Activated naive CD8-positive, alpha-beta T cell treated with anti-CD3 and anti-CD28 coated beads, Interleukin-2, amount 50 U/mL, for 16 hours (primary cell): ENCODE measurements at places on chromosomes 11 and 22.

DNA sequence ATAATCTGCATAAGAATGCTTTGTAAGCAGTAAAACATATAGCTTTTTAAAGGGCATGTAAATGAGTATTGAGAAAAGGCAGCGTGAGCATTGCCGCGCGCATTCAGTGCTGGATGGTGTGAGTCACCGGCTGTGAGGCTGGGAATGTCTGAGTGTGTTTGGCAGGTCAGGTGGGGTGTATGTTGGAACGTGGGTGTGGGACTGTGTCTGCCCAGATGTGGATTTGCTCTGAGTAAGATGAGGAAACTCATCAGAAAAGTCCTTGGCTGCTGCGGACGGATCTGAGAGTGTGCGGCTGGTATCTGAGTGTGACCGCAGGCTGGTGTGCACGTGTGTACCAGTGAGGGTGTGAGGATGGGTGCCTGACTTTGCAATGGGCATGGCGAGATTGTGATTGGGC lies 66.2 kb upstream of the NECTIN1 start:
- DNase-seq, result no peak

DNA sequence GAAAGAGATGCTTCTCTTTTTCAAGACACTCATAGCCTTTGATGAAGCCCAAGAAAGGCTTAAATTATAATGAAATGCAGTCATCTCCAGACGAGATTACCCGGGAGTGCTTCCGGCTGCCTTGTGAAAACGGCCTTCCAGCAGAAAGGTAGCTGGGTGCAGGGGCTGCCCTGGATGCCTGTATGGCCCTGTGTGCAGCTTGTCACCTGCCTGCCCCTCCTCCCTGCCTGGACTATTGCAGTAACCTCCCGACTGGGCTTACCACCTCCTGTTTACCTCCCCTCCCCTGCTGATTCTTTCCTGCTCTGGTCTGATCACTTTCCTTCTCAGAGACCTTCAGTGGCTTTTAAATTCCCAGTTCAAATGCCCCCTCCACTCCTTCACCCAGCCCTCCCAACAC lies 126.4 kb upstream of the SYT13 start:
- DNase-seq, result no peak

DNA sequence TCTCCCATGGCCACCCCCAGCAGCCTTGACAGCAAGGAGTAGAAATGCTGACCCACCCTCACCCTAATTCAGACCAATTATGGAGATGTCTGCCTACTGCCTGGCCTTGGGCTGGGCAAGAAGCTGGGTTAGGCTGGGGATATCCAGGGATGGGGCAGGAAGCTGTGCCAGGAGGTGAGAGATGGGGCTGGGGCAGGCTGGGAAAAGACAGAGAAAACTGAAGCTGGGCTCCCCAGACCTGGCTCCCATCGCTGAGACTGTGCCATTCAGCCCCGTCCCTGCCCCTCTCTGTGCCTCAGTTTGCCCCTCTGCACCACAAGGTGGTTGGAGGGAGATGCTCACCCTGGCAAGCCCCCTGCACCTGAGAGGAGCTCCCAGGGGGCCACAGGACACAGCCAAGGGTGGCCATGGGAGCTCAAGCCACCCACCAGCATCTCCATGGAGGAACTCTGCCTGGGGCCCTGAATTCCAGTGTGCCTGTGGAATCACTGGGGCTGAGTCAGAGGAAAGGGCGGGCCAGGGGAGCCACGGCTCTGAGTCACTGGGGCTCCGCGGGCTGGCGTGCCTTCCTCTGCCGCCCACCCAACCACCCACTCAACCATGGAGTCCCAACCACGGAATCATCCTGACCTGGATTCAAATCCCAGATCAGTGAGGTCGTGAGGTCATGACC lies 6.0 kb upstream of the CARD10 start:
- DNase-seq, result no peak

- DNase-seq, result no peak
These were observed 11.3 kb downstream of the ABTB2 start for GRCh38 chr11:34346551-34346950.

- DNase-seq, result no peak
These were observed 32.2 kb upstream of the GRIA4 start for GRCh38 chr11:105577641-105578040.

GRCh38 chr22:43667656-43668055 lies 144.4 kb downstream of the EFCAB6 start:
- DNase-seq, result no peak

GRCh38 chr11:63556404-63557013 lies 6.7 kb downstream of the PLAAT2 start:
- no peak for DNase-seq

GRCh38 chr22:45093609-45094008 lies 70.1 kb upstream of the NUP50 start:
- no peak for DNase-seq

GRCh38 chr11:69348414-69349235 lies 54.7 kb downstream of the MYEOV start:
- DNase-seq, result no peak

DNA sequence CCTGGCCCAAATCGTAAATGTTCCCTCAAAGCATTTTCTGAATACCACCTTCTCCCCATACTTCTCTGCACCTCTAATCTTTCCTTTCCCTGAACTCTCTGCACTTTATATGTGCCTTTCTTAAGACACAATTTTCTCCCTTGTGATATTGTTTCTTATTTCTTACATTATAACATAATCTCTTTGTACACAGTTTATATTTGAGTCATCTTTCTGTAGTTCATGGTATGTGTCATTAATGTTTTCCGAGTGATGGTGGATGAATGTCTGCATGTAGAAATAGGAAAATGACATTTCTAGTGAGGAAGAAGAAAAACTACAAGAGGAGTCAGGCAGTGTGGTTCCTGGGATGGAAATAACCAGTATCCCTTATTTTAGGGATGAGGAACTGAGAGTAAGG lies 5.5 kb downstream of the ACRV1 start:
- DNase-seq, result no peak

DNA sequence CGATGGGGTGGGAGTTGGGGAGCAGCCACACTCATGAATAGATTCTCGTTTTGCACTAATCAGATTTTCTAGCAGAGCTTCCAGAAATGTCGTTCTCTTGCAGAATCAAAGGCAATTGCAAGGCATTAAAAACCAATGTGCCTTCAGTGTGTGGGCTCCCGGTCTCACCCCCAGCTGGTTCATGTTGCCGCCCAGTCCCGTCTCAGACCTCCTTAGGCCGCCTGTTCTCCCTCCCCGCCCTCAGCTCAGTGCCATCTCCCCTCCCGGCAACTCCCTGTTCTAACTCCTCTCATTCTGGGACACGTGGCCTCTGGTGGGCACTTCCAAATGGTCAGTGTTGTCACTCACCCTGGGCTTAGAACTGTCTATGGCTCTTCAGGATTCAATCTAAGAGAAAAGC lies 42.5 kb upstream of the SMIM38 start:
- no peak for DNase-seq

DNA sequence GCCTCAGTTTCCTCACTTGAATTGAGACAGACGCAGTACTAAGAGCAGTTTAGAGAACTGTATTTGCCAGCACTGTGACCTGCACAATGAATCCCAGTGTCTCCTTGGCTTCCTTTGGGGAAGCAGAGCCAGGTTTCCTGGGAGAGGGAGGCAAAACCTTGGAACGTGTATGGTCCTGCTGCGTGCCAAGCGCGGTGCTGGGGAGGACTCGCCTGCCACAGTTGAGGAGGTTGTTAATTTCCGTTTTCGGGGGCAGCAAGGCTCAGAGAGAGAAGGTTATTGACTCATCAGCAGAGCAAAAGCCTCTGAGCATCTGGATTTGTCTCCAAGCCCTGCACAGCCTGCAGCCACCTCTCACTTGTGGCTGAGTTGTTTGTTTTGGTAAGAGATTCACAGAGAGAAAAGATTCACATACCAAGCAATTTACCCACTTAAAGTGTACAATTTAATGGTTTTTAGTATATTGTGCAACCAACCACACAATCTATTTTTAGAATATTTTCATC lies 10.8 kb downstream of the SYT12 start:
- no peak for DNase-seq

DNA sequence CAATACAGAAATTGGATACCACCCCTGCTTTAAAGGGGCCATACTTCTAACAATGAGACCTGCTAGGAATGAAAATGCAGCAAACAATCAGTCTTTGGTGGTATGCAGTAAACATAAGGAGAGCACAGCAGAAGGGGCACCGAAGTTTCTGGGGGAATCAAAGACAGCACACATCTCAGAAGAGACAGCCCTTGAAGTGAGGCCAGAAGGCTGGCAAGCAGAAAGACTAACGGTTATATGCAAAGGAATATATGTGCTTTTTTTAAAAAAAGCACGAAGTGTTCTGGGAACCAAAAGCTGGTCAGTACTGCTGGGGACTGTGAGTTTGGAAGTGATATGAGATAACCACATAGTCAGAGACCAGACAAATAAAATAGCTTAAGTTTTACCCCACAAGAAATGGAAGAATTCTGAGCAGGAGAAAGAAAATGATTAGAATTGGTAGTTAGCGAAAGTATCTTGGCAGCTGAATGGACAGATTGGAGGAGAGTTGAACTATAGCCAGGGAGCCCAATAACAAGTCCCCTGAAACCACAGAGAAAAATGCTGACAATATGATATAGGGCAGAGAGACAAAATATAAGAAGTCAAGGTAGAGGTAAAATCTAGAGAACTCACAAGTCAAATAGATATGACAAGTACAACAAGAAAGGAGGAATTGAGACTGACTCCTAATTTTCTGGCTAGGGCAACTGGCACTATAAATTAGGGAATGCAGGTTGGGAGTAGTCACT lies 125.7 kb downstream of the MRTFA start:
- no peak for DNase-seq

GRCh38 chr22:46450931-46451561 lies 86.4 kb downstream of the CELSR1 start:
- no peak for DNase-seq

DNA sequence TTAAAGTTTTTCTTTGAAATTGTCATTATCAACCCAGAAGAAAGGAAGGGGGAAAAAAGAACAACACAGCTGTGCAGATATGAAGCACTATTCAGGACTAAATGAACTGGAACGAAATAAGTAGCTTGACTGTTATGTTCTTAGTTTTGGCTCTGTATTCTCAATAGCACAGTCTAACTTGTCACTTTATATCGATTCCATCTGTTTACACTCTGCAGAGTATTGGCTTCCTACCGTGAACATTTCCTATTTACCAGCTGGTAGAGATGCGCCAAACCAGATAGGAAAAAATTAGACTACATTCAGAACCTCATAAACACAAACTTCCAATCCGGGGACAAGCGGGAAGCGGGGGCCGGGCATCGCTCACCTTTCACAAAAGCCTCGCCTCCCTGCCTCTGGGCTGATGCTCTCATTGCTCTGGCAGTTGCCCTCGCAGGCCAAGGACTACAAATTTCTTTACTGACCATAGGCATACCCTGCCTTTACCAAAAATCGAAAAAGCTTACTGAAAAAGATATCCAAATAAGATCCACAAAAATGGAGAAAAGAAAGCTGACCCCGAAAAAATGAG lies 66.2 kb downstream of the EFCAB6 start:
- no peak for DNase-seq

DNA sequence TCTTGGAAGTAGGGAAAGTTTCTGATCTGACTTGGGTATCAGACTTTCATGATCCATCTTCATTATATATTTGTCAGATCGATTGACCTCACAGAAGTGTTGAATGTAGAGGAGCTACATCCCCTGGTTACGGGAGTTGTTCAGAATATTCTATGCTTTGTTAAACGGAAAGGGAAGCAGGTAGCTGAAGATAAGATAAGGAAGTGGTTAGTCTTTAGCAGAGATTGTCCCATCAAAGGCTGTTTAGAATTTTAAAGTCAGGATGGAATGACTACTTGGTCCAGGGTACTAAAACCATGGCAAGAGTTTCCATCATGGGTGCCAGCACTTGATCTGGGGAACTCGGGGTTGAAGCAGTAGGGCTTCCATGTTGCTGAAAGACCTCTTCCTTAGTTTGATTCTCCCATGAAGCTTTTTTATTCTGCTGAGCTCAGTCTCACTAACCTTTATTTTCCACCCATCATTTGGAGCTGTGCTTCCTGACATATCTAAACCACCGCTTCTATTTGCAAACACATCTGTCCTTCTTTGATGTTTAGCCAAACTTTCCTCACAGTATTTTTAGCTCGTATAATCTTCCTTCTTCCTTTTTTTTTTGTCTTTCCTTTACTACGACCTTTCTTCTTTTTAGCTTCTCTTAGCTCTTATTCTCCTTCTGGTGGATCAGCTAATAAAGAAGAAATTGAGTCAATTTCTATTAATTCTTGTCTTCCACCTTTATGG lies 4.0 kb upstream of the C22orf31 start:
- no peak for DNase-seq

DNA sequence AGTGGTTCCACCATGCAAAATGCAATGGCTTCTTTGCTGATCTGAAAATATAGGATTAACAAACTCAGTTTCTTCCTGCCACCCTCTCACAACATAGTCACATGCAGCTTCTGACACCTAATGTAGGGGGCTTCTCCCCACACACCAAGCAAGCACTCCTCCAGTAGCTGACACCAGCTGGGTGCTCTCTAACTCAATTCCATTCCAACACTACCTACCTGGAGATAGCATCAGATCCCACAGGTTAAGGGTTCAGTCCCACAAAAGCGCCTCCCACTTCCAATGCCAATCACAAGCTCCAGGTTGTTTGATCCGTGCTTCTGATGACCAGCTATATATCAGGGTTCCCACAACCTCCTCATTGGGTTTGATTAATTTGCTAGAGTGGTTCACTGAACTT lies 31.8 kb upstream of the NNMT start:
- no peak for DNase-seq

DNA sequence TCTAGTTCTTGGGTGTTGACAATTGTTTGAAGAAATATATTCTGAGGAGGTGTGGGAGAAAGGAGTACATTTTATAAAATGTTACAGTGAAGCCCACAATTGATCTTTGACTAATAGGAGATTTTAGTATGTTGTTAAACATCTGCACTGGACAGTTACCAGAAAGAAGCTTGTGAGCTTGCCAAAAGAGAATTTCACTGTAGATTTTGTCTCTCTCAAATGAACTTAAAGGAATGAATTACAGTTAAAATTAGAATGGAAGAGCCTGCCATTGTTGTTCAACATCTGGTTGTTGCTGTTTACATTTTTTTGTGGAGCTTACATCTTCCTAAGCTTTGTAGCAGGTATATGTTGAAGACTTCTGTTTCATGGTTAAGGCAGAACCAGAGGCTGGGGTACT lies 620.5 kb upstream of the CCDC179 start:
- DNase-seq, result no peak

- DNase-seq, result no peak
These were observed 97.0 kb upstream of the DRD2 start for GRCh38 chr11:113572136-113572735.

GRCh38 chr22:45908961-45909360 lies 68.0 kb downstream of the WNT7B start:
- DNase-seq, result no peak
